ENCODE measurements at places on chromosomes 4 and X.

GRCh38 chr4:180437601-180438000, 1805.6 kb upstream of the TENM3 start:
- DNase-seq = no peak

DNA sequence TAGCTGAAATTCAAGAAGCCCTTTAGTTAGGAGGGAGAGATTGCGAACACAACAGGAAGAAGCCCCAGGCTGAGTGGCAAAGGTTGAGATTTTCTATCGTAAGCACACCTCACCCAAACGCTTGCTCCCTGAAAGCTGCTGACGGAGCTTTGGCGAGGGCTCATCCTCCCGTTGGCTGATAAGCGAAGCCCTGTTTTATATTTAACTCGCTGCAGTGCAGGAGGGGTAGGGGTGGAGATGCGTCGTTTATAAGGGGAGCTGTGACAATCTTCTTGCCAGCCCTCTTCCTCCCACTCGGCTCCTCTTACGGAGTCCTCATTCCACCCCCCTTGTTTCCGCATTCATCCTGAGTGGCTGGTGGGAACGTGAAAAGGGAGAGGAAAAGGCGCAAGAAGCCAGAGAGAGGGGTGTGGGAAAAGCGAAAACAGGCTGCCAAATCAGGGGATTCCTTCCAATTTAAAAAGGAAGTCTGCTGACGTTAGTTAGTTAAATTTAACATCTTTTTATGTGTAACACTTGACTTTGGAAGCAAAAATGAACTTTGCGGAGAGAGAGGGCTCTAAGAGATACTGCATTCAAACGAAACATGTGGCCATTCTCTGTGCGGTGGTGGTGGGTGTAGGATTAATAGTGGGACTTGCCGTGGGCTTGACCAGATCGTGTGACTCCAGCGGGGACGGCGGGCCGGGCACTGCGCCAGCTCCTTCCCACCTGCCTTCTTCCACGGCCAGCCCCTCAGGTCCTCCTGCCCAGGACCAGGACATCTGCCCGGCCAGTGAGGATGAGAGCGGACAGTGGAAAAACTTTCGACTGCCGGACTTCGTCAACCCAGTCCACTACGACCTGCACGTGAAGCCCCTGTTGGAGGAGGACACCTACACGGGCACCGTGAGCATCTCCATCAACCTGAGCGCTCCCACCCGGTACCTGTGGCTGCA, at the start of gene ENPEP:
ENPEP (plus strand) TSS at position 275 of the 938 bp plus-strand sequence; CDS start at position 535, 260 bp downstream.
- DNase-seq = no peak

DNA sequence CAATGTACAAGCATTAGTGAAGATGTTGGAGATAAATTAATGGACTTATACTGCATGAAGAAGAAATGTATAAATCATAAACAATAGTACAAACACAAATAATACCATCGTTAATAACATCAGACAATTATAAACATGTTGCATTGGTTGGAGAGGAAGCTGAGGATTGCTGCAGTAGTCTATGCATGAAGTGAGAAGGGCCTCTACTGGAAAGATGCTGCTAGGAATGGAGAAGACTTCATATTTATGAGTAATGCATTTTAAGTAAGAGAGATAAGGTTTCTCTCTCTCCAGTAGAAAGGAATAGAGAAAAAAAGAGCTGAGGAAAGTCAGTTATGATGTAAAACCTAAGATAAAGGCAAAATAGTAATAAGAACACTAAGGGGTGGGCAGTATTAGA, 247.8 kb downstream of the GRID2 start:
- no peak for DNase-seq

DNA sequence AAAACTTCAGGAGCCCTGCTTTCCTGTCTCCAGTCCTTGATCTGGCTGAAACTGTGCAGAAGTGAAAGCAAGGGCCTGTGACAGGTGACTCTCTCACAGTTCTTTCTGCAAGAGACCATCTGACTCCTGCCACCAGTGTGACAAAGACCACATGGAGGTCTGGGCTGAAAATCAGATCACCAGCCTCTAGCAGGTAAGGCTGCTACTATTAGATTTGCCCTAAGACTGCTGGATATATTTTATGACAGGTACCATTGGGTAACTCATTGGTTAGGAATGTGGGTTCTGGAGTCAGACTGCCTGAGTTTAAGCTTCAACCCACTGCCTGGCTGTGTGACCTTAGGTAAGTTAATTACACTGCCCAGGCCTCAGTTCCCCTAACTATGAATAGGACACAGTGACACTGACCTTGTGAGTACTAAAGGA, 163.3 kb upstream of the SLC7A11 start:
- no peak for DNase-seq

GRCh38 chr4:119299260-119299671, 22.7 kb downstream of the FABP2 start:
- DNase-seq = no peak

DNA sequence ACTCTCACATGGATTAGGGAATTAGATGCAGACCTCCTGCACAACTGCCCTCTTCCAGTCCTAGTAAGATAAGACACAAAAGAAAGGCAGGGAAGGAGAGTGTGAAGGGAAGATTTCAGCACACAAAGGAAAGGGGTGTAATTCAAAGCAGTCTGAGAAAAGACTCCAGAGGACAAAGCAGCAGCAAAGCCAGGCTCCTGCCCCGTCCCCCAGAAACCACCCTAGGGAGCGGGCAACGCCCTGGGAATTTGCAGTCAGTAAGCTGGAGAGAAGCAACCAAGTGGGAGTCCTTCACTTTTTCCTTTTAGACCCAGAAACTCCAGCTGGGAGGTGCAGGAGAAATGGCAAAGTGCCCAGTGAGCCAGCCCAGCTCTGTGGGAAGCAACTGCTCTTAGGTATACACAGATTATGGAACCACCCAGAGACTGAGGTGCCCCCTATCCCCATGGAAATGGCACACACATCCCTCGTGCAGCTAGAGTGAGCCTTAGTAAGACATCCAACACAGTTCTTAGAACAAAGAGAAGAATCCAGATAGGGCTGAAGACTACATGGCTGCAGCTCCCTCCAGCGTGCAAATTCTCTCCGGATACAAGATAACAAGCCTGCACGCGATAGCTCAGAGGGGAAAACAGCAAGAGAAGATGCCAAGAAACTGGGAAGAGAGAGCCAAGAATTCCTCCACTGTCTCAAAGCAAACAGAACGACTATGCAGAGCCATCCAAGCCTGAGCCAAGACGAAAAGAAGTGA, 26.5 kb upstream of the IRAK1 start:
- no peak for DNase-seq

- no peak for DNase-seq
Measured at GRCh38 chr4:142447009-142447408, 399.1 kb downstream of the INPP4B start.

DNA sequence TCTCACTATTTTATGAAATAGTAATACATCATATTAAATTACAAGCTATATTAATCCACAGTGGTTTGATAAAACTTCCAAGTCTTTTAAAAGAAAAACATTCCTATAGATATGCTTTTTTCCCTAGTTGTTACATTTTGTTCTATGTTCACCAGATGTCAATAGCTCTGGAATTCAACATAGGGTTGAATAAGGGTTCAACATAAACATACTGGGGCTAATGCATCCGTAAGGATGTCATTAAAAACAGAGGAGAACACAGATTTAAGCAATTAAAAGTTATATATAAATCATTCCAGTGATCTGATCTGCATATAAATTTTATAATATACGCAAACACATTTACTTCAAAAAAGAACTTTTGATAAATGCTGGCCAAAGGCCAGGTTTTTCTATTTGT, 32.5 kb downstream of the SULT1B1 start:
- DNase-seq = no peak

DNA sequence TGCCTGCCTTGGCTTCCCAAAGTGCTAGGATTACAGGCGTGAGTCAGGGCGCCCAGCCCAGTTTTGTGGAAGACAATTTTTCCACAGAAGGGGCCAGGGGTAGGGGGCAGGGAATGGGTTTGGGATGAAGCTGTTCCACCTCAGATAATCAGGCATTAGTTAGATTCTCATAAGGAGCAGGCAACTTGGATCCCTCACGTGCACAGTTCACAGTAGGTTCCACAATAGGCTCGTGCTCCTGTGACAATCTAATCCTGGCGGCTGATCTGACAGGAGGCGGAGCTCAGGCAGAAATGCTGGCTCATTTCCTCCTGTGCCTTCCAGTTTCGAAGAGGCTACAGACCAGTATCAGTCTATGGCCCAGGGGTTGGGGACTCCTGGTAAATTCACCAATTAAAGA, 491.6 kb upstream of the AADAT start:
- DNase-seq = no peak

- no peak for DNase-seq
Measured at GRCh38 chr4:6469144-6469543, 3.3 kb downstream of the PPP2R2C start.

DNA sequence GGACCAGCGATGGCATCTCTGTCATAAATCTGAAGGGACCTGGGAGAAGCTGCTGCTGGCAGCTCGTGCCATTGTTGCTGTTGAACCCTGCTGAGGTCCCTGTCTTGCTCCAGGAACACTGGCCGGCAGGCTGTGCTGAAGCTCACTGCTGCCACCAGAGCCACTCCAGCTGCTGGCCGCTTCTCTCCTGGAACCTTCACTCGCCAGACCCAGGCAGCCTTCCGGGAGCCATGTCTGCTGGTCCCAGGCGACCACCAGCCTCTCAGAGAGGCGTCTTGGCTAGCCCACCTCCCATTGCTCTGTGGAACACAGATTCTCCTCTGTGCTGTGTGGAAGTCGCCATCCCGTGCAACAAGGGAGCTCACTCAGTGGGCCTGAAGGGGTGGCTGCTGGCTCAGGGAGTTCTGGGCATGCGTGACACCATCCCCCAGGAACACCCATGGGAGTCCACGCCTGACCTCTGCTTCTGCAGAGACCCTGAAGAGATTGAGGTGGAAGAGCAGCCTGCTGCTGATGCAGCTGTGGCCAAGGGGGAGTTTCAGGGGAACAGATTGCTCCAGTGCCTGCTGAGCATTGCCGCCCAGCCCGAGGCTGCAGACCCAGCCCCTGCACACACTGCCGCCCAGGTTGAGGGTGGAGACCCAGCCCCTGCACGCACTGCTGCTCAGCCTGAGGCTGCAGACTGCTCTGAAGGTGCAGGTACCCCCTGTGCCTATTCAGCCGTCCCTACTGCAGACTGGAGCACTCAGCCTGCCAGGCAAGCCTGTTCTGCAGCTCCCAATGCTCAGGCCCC, 33.1 kb upstream of the CYP4V2 start:
- no peak for DNase-seq

- DNase-seq = no peak
Measured at GRCh38 chr4:100588076-100588475, 70.3 kb upstream of the EMCN start.

- DNase-seq = no peak
Measured at GRCh38 chrX:614136-614535, 16.5 kb upstream of the SHOX start.

DNA sequence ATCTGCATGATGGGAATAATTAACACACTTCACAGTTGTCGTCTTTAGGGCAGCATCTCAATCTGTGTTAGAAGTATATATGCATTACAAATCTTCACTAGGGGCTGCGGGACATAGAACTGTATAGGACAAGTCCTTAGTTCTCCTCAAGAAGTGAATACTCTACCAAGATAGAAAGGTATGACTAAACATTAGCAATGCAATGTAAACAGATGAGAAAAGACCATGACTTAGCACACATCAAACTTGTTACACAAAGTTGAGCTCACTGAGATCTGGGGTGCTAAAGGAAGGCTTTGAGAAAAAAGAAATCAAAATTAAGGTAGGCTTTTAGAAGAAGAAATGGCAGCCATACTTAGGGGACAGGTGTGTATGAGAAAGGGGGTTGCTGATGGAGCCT, 182.1 kb upstream of the MAP3K15 start:
- no peak for DNase-seq

DNA sequence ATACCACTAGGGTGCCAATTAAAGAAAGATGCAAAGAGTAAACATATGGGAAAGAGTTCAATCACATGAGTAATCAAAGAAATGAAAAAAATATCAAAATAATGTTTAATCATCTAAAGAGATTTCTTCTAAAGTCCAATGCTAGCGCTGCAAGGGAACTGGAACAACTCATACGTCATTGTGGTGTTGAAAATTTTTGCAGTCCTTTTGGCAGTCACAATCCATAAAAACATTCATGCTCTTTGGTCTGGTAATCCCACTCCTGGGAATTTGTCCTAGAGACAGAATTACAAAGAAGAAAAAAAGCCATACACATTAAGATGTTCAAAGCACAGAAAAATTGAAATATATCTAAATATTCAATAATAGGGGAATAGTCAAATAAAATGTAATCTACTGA, 4.6 kb downstream of the P2RY4 start:
- no peak for DNase-seq

GRCh38 chr4:163611784-163612445, 117.4 kb downstream of the TMA16 start:
- DNase-seq = no peak

DNA sequence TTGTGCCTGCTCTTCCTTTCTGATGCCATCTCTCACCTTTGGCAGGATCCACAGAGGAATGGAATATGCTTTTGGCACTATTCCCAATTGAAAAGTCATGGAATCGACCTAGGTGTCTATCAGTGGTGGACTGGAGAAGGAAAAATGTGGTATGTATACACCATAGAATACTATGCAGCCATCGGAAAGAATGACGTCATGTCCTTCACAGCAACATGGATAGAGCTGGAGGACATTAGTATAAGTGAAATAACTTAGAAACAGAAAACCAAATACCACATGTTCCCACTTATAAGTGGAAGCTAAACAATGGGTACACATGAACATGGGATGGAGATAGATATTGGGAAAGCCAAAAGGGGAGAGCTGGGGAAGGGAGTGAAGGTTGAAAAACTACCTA, 58.3 kb upstream of the SMIM31 start:
- no peak for DNase-seq

DNA sequence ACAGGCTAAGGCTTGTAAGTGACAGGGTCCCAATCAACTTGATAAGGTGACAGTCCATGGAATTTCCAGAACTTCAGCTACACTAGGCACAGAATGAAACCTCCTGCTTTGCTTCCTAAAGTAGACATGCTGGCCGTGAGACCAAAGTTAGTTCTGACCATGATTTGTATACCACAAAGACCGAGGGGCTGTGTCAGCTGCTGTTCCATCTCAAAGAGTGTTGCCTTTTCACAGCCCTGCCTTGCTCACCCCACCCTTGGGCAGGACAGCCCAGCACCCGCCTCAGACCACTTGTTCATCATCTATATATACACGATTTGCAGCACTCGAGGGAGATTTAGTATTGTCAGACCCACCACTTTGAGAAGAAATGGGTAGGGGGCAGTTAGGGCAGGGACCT, 5.3 kb downstream of the IDS start:
- DNase-seq = peak; percentile 17

DNA sequence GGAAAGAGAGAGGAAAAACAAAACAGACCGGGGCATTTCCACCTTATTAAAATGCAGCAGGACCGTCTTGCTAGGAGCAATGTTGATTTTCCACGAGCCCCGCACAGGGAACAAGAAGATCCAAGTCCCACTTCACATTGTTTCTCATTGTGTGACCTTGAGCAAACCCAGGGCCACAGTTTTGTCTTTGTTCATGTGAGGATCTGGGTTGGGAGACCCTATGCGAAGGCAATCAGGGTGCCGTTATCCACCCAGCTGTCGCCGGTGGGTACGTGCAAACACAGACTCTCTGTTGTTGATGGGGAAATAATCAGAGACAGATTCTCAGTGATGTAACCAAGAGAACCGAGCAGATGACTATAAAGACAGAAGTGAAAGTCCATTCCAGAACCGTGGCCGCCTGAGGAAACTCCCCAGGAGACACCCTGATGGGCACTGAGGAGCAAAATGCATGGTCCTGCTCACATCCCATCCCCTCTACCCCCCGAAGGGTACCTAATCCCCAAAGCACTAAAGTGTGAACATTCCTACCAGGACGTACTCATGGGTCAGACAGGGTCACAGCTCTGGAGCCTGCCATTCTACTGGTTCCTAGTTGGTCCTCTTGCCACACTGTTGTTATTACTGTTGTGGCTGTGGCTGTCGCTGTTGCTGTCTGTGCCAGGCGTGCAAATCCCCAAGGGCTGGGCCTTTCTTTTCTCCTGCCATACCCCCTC, 102.7 kb upstream of the RBPJ start:
- DNase-seq = peak; percentile 21

All from CD4-positive, alpha-beta T cell treated with Interleukin-17A for 1 hour (primary cell).